ENCODE measurements at places on chromosomes 1 and 21. TPM values are rescaled to one million over a fixed set of nuclear protein-coding genes. Genes with fewer than 3 reads are reported as not detected.

Gene PAPPA2
- total RNA-seq: 0.05 TPM

Gene USH2A
- total RNA-seq: not detected

Gene SLC6A9
- total RNA-seq: 18.2 TPM

Gene CTPS1
- total RNA-seq: 73.2 TPM

Gene FCGR2B
- not detected for total RNA-seq

Gene QSOX1
- 505 TPM for total RNA-seq

Gene RXFP4
- total RNA-seq: not detected

Gene LHX8
- total RNA-seq: not detected

Gene LORICRIN
- total RNA-seq: not detected

Gene FCRL3
- total RNA-seq: 1.2 TPM

Gene ELAPOR1
- 0.45 TPM for total RNA-seq

Gene FLG2
- total RNA-seq: not detected

Gene LMOD1
- not detected for total RNA-seq

Gene LAMC1
- total RNA-seq: 368 TPM

Gene KCNT2
- 3.3 TPM for total RNA-seq

Gene GRIK1
- total RNA-seq: not detected

Gene CRNN
- total RNA-seq: not detected

Gene PLA2G2A
- total RNA-seq: not detected

Gene ANKRD34A
- total RNA-seq: 0.27 TPM

Gene MSH4
- 0.54 TPM for total RNA-seq

Gene AMPD1
- total RNA-seq: not detected

Gene CR1L
- total RNA-seq: not detected

Data from Calu3 (cell line).